Left renal cortex interstitium (tissue), 4 donors: ENCODE measurements at places on chromosomes 2 and 18.
A peak's percentile ranks its signal among the peaks of the same experiment; 100 is the strongest.

DNA sequence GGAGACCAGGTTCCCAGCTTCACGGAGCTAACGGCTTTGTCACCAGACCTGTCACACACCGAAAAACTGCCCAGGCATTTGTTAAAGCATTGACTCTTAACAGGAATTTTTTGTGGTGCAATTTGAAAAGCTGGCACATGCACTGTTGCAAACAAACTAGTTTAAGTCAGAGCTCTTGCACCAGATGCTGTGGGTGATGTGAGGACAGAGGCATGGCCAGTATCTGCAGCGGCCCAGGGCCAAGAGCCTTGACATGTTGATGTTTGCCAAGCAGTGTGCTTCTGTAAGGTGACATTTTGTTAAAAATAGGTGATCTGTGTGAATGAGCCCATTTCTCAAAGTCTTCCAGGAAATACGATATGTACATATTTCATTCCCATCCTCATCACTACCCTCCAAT is 142.5 kb downstream of the MTCL1 start:
- DNase-seq = no peak

DNA sequence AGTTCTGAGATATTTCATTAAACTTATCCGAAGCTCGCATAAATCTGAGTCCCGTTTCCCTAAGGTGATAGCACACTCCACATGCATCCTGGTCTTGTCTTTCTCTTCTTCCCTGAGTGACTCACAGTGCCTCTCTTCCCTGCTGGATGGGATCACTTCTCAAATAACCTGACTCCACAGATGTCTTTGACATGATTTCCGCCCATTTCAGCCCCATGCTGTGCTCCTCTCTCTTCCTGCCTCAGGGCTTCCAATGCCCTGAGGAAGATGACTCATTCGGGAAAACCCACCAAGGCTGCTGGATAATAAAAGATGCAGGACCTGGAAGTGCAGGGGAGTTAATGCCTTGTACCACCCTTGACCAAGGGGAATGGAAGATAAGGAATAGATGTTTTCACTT is 441.7 kb upstream of the SOX11 start:
- DNase-seq = no peak

GRCh38 chr2:235229236-235229635 is 264.6 kb upstream of the AGAP1 start:
- DNase-seq = no peak

GRCh38 chr2:161332371-161332967 is 24.2 kb downstream of the PSMD14 start:
- DNase-seq = no peak

GRCh38 chr18:32468147-32468845 is 2.4 kb downstream of the GAREM1 start:
- no peak for DNase-seq

GRCh38 chr2:68812251-68812650 is 58.9 kb downstream of the BMP10 start:
- DNase-seq = no peak

- DNase-seq = peak; percentile 45
These were observed at the start of gene GPR155 for GRCh38 chr2:174486563-174487107. TSS of gene GPR155 (minus strand) at chr2:174487029. CDS start at chr2:174481956, 5,073 bp downstream.

GRCh38 chr2:187774551-187775071 is 220.4 kb upstream of the TFPI start:
- DNase-seq = no peak

DNA sequence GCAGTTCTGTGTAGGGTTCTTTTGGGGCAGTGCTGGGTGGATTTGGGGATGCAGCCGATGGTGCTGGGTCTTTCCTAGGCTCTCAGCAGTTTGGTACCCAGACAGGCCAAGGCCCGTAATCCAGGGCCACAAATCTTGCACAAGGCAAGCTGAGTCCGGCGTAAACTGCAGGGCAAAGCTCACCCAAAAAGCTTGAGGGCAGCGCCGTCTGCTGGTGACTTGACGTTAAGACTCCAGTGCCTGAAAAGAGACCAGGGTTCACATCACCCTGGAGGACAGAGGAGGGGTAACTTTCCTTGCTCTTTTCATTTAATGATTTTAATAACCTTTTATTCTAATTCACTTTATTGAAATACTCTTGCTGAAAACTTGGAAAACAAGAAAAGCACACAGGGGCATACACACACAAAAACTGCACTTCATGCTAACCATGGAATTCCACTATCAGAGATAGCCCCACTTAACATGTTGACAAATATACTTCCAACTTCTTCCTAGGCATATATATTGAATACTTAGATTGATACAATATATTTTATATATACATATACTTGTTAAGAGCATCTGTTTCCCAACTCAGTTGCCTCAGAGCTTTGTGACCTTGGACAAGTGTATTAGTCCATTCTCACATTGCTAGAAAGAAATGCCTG is 38.9 kb downstream of the CNGA3 start:
- peak; percentile 38 for DNase-seq

- DNase-seq = no peak
These were observed 55.4 kb downstream of the NGEF start for GRCh38 chr2:232957657-232958090.

GRCh38 chr2:24863641-24864040 is 56.4 kb downstream of the ADCY3 start:
- DNase-seq = no peak

DNA sequence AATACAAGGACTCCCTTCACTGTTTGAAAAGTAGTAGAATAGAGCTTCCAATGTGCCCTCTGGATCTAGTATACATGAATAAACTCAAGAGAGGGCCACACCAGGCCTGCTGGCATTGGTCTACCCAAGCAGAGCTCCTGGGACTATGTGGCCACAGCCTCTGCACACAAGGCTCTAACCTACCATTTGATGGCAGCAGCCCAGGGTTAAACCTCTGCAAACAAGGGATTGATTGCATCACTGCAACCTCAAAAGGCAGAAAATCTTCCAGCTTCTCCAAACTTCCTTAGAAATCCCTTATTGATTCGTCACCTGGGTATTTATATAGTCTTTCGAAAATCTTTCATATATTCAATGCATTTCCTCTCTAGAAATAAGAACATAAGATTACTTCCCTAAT is 147.6 kb upstream of the SETBP1 start:
- no peak for DNase-seq

- no peak for DNase-seq
These were observed 74.4 kb upstream of the YWHAQ start for GRCh38 chr2:9705196-9705595.

DNA sequence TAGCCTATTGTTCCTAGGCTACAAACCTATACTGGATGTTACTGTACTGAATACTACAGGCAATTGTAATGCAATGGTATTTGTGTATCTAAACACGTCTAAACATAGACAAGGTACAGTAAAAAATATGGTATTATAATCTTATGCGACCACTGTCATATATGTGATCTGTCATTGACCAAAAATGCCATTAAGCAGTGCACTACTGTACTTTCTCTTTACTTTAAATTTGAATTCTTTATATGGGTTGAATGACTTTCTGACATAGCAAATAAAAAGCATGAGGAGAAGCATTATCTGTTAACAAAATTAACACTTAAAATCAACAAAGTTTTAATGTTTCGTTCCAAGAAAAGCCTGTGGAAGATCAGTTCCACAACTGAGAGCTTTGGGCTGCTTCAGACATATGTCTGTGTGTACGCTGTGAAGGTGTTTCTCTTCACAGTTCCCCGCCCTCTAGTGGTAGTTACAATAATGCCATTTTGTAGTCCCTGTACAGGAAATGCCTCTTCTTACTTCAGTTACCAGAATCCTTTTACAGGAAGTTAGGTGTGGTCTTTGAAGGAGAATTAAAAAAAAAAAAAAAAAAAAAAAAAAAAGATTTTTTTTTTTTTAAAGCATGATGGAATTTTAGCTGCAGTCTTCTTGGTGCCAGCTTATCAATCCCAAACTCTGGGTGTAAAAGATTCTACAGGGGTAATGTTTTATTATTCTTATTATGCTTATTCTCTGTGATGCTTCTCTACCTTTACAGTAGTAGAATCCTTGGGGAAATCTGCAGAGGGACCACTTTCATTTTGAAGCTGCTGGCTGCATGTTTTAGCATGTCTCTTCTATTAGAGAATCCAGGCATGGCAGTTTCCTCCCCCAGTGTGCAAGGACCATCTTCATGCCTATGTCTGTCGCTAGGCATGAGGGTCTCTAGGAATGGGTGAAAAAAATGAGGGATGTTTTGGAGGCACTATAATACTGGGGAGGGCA is 54.5 kb downstream of the SCN2A start:
- DNase-seq = peak; percentile 78

DNA sequence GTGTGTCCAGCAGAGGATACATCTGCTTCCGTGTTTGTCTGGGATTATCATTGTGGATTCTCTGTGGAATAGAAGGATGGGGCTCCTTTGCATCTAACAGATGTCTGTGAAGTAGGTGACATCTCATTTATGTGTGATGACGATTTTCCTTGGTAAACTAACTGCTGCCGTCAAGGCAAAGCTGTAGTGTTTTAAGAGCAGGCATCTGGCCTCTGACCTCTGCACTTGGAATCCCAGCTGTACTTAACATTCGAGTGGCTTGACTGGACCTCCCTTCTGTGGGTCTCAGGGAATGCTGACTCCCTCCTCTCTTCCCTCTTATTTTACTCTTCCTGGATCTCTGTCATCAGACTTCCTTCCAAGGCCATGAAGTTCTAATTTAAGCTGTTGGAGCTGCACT is 56.4 kb downstream of the DCDC2C start:
- DNase-seq = no peak

DNA sequence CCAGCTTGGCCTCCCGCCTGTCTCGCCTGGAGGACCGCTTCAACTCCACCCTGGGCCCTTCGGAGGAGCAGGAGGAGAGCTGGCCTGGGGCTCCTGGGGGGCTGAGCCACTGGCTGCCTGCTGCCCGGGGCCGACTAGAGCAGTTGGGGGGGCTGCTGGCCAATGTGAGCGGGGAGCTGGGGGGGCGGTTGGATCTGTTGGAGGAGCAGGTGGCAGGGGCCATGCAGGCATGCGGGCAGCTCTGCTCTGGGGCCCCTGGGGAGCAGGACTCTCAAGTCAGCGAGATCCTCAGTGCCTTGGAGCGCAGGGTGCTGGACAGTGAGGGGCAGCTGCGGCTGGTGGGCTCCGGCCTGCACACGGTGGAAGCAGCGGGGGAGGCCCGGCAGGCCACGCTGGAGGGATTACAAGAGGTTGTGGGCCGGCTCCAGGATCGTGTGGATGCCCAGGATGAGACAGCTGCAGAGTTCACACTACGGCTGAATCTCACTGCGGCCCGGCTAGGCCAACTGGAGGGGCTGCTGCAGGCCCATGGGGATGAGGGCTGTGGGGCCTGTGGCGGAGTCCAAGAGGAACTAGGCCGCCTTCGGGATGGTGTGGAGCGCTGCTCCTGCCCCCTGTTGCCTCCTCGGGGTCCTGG is 3.7 kb upstream of the KHK start:
- no peak for DNase-seq

DNA sequence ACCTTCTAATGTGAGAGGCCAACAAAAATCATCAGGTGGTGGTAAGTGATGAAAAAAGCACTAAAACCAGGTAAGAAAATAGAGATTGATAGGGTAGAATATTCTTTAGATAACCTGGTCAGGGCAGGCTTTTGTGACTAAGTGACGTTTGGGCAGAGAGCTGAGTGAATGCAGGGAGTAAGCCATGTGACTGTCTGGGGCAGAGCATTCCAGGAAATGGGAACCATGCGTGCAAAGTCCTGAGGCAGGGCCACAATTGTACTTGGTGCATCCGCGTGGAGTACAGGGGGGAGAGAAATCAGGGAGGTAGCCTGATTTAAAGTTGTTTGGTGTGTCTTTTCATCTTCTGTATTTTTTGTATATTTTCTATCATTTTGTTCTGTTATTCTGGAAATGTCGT is 102.5 kb downstream of the LYPD6B start:
- DNase-seq = no peak

DNA sequence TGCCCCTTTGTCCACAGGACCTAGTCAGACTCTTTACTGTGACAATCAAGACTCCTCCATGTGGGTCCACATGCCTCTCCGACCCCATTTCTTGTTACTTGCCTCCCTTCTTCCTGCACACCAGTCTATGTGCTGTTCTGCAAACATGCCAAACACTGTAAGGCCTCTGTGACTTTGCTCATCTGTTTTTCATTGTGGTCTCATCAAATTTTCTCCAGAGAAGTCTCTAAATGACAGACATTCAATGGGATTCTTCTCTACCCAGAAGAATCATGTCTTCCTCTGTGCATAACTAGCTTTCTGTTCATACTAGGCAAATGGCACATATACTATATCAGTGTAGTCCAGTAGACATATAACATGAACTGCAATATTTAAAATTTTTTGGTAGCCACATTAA is 43.0 kb upstream of the KCNE4 start:
- no peak for DNase-seq

DNA sequence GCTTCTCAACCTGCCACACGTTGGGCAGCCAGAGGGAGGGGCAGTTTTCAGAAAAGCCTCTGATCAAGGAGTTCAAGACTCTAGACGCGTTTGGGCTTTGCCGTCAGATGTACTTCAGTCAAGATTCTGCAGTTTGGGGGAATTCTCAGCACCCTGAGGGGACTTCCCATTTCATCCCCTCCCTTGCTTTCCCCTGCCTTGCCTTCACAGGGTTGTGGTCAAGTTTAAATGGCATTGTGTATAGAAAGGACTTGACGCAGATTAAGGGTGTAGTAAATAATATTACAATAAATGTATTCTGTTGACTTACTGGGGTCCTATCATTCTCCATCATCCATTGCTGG is 198.3 kb upstream of the NABP1 start:
- no peak for DNase-seq

DNA sequence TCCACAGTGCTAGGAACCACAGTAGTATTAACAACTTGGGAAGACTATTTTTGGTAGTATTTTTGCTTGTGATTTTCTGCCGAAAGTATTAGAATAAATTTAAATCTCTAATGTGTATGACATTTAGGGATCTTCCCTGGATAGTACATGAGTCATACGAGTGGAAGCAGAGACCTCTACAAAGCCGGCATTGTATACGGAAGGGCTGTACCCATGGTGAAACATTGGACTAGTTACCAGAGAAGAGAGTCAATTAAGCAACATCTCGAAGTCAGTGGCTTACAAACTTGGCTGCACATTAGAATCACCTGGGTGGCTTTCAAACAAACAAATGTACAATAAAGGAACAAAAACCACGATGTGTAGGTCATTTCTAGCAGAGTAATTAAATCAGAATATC is 1131.7 kb upstream of the LRRTM1 start:
- DNase-seq = no peak

DNA sequence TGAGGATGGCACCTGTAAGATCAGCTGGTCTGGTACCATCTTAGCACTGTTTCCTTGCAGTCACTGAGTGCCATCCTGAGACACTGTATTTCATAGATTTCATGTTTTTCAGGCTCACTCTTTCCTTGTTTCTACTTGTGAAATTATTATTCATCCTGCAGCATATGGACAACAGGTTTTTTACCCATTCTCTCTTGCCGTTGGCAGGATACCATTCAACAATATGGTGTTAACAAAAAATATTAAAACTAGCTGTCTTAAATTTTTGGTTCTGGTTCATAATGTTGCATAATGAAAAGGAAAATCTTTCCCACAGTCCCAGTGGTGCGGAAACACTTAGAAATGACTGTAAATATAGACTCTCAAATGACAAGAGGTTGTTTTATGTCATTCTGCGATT is 23.1 kb upstream of the ATG16L1 start:
- DNase-seq = no peak

DNA sequence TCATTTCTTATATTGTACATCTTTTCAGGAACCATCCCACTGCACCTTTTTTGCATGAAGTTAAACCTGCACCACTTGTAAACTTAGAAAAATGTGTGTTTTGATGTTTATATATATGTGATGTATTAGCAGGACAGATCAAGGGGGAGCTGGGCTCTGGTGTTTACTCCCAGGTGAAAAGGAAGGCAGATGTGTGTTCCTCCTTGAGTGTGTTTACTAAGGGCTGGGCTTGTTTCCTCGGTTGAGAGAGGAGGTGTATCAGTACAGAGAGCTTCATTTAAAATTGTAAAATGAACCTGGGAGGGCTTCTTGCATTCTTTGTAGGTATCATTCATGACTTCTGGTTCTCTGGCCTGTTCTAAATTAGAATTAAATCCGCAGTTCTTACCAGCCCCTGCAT is 14.8 kb downstream of the LPIN1 start:
- DNase-seq = no peak
